Mesendoderm (in vitro differentiated cells): ENCODE measurements at places on chromosomes 3 and 15.

DNA sequence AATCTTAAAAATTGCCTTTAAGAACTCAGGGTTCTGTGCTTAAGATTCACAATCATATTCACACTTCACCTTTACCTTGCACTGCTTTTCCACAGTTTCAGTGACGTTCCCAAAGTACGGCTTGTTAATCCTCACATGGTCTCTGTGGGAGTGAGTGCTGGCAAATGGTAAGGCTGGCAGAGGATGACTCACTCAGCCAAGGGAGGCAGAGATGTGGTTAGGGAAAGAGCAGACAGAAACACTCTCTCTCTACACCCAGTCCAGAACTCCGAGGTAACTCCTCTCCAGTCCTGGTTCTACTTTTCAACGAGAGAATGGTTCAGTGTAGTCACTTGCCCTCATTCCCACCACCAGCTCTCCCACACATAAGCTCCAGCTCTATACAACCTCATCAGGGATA is 33.1 kb downstream of the RASGRP1 start:
- no peak overlapping the region for H3K4me3 ChIP-seq
- no peak overlapping the region for H3K27ac ChIP-seq

DNA sequence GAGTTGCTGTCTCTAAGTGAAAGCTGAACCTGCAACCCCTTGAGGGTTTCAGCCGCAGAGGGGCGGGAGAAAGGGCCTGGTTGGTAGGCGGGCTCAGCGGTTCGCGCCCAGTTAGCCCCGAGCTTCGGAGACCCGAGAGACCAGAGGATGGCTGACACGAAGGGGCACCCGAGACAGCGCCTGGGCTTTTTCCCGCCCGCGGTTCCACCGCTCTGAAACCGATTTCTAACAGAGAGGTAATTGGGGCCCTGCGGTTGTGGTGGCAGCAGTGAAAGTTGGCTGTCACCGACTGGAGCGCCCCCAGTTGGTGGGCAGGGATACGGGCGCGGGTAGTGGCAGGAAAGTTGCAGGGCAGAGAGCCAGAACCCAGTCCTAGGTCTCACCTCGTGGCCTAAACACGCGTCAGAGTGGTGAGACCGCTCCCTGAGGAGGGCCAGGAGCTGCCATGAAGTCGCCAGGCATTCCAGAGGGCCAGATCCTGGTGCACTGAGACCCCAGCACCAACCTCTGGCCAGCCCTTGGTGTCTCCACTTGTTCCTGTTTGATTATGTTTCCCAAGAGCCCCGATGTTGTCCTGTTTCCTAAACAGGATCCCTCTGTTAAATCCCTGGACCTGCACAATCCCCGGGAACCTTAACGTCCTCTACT is 625 bp upstream of the ELL3 start:
- H3K36me3 ChIP-seq: no peaks in the 10 kb centered on the region
- H3K27ac ChIP-seq: no peak overlapping the region
- no peaks in the 10 kb centered on the region for H3K27me3 ChIP-seq

GRCh38 chr3:7610634-7611033 is 749.7 kb downstream of the GRM7 start:
- H3K36me3 ChIP-seq: no peaks in the 10 kb centered on the region
- no peaks in the 10 kb centered on the region for H3K27me3 ChIP-seq
- H3K4me1 ChIP-seq: no peaks in the 10 kb centered on the region
- no peak for DNase-seq
- H3K27ac ChIP-seq: no peak overlapping the region

GRCh38 chr3:83248454-83248853 is 1487.0 kb upstream of the GBE1 start:
- no peaks in the 10 kb centered on the region for H3K36me3 ChIP-seq
- H3K27ac ChIP-seq: no peak overlapping the region
- no peak for DNase-seq
- no peaks in the 10 kb centered on the region for H3K4me1 ChIP-seq
- H3K4me3 ChIP-seq: no peak overlapping the region

GRCh38 chr15:84685304-84685703 is 27.3 kb upstream of the NMB start:
- H3K27me3 ChIP-seq: no peaks in the 10 kb centered on the region
- no peak for DNase-seq
- no peak overlapping the region for H3K4me3 ChIP-seq
- no peaks in the 10 kb centered on the region for H3K4me1 ChIP-seq
- H3K36me3 ChIP-seq: no peaks in the 10 kb centered on the region

DNA sequence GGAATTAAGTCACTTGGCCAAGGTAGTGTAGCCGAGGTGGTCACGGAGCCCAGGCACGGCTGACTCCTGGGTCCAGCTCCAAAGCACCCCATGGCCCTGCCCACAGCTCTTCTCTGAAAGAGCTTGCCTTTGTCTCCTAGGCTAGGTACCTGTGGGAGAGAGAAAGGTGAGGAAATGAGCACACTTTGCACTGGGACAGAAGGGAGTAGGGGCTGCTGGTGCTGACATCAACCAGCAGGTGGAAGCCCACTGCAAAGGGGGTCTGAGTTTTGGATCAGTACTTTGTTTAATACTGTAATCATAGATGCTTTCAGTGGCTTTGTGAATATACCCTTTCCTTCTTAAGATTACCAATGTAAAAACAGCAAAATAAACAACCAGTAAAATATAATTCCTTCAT is 128.3 kb upstream of the EIF1B start:
- H3K4me1 ChIP-seq: no peaks in the 10 kb centered on the region
- H3K36me3 ChIP-seq: no peaks in the 10 kb centered on the region
- H3K27me3 ChIP-seq: no peaks in the 10 kb centered on the region
- H3K27ac ChIP-seq: no peak overlapping the region
- no peak overlapping the region for H3K4me3 ChIP-seq

DNA sequence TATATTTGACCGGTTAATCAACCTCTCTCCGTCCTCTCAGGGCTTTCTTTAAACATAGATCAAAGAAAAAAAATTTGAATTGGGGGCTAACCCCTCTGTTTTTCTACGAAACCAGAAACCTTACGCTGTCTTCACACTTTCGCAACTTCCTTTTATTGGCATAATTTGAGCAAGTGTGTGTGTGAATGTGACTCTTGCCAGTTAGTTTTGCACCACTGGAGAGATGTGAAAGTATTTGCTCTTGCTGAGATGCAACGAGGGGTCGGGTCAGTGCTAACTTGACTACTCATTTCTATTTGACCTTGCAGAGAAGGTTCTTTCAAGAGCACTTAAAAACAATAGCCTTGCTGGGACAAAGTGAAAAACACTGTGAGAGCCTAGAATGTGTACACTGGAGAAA is 81.2 kb downstream of the FAM43A start:
- no peak overlapping the region for H3K4me3 ChIP-seq
- no peaks in the 10 kb centered on the region for H3K27me3 ChIP-seq
- no peak overlapping the region for H3K27ac ChIP-seq
- H3K4me1 ChIP-seq: peaks cover 2% of the 10 kb centered on the region
- no peaks in the 10 kb centered on the region for H3K36me3 ChIP-seq
